AG04449 (cell line): ENCODE measurements at places on chromosomes 2 and 18.

- DNase-seq, result no peak
Observed at GRCh38 chr2:221134718-221135117, 437.4 kb downstream of the EPHA4 start.

DNA sequence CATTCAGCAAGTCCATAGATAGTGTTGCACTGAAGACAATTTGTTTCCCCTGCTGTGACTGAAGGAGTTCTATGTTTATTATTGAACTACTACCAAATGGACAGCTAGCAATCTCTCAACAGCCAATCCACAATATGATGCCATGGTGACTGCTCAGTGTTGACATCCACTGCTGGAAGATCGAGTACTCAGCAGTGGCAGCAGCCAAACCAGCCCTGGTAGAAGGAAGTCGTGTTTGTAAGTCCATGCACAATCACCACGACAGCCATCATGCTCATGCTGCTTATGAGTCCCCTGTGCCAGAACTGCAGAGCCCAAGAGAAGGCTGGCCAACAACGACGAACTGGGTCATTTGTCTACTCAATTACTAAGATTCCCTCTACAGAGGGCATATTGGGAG is 66.4 kb downstream of the OSR1 start:
- no peak for DNase-seq

DNA sequence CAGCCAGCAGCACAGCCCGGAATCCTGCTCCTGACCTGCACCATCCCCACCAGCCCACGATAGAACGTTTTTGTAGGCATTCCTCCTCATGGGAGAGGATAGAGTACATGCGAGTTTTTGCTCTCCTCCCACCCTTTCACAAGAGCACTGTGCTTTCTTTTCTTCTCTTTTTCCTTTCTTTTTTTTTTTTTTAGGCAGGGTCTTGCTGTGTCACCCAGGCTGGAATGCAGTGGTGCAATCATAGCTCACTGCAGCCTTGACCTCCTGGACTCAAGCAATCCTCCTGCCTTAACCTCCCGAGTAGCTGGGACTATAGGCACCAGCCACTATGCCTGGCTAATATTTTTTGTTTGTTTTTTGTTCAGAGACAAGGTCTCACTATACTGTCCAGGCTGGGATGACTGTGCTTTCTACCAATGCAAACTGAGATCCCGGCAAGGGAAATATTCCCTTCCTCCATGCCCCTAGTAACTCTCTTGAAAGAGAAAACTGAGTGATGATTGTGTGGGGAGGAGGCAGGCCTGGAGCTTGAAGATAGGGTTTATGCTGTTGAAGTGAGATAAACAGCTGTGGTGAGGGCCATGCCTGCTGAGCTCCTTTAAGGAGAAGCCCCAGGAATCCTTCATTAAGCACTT is 82.6 kb upstream of the TXNDC2 start:
- DNase-seq, result no peak

DNA sequence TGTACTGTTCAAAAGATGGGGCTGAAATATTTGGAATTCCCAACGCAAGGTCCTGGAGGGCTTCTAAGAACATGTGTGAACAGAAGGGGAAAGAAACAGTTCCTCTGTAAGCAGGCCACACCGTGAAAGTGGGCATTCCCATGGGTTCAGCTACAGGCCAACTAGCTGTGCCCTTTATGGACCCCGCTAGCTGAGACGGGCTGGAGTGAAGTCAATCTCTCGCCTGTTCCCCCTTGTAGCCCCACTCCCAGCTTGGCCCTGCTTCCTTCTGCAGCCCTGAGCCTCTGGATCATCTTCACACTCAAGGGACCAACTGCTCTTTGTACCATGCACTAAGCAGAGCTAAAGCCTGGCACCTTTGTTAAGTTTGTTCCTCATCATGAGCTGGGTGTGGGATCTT is 55.4 kb downstream of the POLR1A start:
- DNase-seq, result no peak

DNA sequence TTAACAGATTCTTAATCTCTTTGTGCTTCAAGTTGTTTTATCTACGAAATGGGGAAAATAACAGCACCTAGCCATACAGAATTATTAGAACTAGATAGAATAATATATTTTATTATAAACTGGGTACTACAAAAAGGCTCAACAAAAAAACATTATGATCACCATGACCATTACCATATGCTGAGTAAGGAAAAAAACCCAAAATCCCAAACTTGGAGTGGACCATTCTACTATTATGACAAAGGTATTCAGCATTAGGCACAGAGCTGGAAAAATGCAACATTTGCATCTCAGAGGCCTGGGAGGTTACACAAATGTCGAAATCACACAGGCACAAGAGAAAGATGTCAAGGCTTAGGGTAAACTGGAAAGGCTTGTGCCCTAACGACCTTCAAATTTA is 162.8 kb downstream of the SRBD1 start:
- DNase-seq, result no peak

DNA sequence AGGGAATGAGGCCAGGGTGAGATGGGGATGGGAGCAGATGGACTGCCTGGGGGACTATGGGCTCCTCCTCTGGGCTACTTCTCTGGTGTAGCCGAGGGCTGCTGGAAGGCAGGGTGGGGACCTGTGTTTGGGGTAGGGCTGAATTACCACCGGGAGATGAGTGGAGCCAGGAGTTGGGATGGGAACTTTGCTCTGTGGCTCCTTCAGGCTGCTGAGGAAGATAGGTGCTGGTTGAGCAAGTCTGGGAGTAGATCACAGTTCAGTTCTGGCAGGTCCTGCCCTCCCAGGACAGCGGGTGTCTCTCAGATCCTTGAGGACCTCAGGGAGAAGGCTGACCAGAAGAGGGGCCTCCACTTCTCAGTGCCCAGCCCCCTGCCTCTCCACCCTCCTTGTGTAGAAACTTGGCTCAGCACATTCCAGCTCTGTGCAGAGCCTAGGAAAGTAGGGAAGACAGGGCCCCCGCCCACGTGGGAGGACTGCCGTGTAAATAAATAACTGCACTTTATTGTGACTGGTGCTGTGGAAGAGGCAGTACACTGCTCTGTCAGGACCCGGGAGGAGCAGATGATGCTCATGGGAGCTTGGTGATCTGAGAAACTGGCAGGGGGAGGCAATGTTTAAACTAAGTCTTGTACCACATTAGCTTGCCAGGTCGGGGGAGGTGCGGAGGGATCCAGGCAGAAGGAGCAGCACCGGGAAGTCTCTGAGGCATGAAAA is 15.3 kb downstream of the TET3 start:
- DNase-seq, result no peak
